COR-L47 (cell line): ENCODE measurements at places on chromosomes 7 and 10.

DNA sequence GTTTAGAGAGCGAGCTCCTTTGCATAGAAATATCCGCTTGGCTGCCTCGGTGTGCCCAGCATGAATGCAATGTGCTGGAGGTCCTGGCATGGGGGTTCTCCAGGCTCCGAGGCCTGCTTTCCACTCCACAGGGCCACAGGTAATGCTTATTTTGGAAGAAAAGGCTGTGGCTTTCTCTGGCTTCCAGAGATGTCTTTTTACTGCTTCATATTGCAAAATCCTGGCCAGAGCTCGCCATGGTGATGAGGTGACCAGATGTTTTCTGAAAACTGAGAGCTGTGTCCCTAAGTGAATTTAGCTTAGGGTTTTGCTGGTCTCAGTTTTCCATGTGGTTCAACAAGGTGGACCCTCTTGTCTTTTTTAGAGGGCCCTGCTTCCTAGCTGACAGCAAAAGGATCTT is 65.2 kb downstream of the BMPER start:
- DNase-seq: no peak

DNA sequence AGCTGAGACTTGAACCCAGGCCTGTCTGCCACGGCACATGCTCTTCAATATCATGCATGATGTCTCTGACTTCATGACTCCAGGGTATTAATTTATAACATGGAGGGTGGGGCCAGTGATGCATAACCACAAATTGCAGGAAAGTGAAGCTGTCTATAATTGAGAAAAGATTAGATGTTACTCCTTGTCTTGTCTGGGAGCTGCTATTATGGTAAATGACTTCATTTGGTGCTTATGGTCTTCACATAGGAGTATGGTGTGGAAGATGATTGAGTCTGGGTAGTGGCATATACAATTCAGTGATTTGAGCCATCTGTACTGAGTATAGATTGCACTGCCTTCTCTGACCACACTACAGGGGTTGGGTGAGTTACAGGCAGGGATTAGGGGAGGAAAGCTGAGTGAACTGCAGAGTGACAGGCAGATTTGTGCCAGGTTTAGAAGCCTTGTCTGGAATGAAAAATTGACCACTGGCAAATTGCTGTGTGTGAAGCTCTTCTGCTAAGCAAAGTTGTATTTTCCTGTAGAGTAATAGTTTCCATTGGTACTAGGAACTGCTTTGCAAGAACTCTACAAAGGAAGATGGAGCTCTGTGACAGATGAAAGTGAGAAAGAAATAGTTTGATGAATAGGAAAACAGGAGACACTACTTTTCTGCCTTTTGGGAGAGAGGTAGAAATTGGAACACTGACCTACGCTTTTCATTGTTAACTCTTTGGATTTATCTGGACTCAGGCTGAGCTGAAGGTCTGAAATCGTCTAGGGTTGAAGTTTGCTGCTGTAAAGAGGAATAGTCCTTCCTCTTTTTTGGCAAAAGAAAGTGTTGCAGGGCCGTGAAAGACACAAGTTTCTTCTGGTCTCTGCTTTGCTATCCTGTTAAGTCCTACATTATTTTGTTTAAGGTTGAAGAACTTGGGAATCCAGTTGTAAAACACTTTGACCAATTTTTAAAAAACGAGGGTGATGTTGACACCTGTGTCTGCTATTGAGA is 2.7 kb downstream of the SND1 start:
- DNase-seq: no peak

DNA sequence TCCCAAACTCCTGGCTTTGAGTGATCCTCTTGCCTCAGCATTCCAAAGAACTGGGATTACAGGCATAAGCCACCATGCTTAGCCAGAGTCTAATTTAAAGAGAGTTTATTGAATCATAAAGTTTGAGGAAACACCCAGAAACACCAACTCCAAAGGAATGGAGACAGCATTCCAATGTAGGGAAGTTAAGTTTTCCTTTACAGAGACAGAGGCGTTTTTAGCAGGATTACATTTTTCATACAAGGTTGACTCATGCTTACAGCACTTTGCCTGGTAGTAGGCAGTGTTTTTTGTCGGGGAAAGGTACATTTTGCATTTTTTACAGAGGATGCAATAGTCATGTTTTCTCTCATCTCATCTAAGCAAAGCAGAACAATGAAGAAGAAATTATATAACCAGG is 18.9 kb upstream of the OPN4 start:
- DNase-seq: no peak

GRCh38 chr7:76386691-76387260 is 22.7 kb downstream of the SSC4D start:
- DNase-seq: no peak

DNA sequence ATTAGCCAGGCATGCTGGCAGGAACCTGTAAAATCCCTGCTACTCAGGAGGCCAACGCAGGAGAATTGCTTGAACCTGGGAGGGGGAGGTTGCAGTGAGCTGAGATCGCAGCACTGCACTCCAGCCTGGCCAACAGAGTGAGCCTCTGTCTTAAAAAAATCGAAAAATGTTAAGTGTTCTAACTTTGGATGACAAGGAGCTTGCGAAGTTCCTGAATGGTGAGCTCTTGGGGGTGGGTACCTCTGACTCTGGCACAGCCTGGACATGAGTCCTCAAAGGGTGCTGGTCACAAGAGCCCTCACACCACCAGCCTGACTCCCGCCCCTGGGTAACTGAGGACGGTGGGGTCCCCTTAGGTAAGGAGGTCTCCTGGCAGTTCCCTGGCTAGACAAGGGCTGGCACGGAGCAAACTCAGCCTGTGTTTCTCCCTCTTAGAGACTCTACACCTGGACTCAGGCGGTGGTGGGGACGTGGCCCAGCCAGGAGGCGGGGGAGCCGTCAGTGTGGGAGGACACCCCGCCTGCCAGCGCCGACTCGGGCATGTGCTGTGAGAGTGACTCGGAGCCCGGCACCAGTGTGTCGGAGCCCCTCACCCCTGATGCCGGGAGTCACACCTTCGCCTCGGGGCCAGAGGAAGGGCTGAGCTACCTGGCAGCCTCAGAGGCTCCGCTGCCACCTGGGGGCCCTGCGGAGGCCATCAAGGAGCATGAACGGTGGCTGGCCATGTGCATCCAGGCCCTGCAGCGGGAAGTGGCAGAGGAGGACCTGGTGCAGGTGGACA is 24.1 kb downstream of the AMZ1 start:
- DNase-seq: no peak

- no peak for DNase-seq
Observed at GRCh38 chr7:150732786-150733481, 4.3 kb upstream of the GIMAP5 start.

DNA sequence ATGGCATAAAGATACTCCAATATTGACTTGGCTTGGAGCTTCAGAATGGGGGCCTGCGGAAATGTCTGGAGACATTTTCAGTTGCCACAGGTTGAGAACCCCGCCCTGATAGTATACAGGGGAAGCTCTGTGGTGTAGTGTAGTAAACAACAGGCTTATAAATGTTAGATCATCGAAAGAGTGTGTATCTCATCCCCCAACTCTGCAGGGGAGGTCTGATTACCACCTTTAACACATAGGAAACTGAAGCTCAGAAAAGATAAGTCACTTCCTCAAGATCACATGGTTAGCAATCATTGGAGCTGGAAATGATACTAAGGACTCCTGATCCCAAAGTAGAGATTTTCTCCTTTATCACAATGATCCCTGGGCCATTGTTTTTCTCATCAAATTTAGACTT is 144.5 kb upstream of the BMPER start:
- DNase-seq: no peak

DNA sequence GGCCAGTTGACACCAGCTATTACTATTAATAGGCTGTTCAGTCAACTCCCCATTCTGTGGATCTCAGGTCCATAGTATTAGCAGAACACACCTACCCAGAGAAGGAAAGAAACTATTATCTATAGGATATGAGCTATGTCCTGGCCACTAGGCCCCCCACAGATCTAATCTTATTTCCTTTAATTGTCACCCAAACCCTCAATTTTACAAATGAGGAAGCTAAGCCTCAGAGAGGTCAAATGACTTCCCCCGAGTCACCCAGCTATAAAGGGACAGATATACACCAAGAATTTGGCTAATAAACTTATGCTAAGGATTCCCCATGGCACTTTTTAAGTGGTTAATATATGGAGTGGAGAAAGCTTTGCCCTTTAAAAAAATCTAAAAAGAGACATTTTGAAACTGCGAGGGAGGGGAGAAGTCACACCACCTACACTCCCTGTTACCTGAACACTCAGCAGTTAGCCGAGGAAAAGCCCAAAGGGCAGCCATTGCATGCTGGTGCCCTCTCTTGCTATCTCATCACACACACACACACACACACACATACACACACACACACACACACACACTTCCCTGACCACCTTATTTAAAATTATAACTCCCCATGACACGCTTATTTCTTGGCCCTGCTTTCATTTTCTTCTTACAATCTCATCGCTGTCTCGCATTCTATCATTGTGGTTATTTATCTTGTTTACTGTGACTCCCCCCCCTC is 157.0 kb upstream of the ADO start:
- DNase-seq: no peak

- no peak for DNase-seq
Observed at GRCh38 chr7:87538052-87538451, 62.6 kb upstream of the ABCB4 start.

GRCh38 chr7:148982654-148983199 is 45.6 kb downstream of the PDIA4 start:
- DNase-seq: no peak

DNA sequence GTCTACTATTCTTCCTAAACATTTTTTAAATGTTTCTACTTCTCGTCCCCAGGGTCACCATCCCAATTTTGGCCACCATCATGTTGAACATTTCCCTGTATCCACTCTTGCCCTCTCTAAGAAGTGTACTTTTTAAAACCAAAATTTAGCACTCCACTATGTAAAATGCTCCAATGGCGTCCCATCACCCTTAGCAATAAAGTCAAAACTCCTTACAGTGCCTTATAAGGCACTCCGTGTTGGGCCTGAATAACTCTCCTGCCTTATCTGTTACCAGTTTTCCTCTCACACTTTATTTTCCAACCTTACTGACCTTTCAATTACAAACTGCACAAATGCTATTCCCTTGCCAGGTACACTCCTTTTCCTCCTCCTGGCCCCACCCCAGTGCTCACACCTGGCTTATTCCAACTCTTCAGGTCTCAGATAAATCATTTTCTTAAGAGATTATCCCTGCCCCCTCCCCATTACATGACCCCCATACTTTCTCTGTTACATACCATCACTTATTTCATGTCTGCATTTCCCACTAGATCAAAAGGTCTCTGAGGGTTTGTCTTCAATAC is 1.3 kb downstream of the TMEM168 start:
- DNase-seq: no peak

DNA sequence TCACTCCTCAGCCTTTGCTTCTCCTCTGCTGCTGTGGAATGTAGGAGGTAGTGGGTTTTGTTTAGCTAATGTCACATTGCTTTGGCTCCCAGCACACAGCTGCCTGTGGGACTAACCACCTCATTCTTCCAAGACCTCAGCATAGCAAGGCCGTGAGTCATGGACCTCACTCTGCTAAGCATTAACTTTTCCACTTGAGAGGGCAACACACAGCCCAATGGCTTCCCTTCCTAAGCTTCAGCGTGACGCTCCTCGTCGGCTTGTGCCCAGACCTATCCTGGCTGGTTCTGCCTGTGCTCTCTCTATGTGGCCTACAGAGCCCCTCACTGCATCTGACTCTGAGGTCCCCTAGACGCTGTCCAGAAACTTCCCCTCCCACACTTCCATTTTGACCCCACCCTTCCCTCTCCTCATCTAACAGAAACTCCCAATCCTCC is 23.3 kb downstream of the MYOF start:
- DNase-seq: no peak

DNA sequence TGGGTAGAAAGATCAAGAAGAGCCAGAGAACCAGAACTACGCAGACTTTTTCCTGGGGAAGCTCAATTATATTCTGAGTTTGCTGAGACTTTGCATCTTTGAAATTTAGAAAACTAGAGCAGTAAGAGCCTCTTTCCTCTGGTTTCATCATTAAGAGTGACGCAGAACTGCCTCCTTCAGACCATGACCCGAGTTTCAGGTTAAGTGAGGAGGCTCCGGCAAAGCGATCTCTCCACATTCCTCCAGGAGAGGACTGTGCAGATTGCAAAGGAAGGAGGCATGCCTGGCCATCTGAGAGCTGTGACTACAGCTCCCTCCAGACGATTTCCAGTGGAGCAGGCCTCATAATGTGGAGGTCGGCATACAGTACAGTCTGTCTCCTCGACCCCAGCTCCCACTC is 115.8 kb upstream of the LANCL2 start:
- no peak for DNase-seq

- no peak for DNase-seq
Observed at GRCh38 chr10:5965266-5965665, 12.1 kb downstream of the IL15RA start.

GRCh38 chr10:12068449-12069269 is at the start of gene DHTKD1:
Gene DHTKD1 (plus strand): TSS chr10:12068954. CDS start chr10:12069034, 80 bp downstream.
- DNase-seq: peak; percentile 90

GRCh38 chr7:71270558-71270957 is 138.6 kb downstream of the GALNT17 start:
- no peak for DNase-seq

DNA sequence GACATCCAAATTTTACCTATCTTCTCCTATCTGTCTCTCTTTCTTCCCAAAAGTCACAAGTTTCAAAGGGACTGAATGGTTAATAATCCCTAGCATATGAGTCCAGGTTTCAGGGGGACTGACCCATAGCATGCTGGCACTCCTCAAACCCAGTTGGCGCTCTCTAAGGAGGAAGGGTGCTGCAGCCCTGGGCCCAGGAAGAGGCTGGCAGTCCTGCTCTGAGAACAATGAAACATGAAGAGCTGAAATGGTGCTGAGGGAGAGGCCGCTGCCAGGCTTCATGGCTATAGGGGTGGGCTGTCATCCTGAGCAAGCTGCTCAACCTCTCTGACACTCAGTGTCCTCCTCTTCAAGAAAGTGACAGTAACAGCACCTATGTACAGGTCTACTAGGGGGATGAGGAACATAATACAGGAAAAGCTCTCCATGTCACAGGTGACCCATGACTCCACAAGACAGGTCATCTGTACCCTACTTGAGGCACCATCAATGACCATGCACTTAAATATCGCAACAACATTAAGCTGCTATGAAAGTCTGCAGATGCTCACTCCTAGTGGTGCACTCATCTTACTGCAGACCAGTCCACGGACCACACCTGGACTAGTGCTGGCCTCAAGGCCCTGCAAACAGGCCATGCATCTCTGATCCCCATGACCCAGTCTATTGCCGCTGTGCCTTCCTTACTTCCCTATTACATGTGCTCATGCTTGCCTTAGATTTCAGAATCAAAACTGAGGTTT is 17.0 kb downstream of the COBL start:
- DNase-seq: no peak

- peak; percentile 48 for DNase-seq
Observed at GRCh38 chr10:67520924-67521520, 175.0 kb downstream of the CTNNA3 start.

DNA sequence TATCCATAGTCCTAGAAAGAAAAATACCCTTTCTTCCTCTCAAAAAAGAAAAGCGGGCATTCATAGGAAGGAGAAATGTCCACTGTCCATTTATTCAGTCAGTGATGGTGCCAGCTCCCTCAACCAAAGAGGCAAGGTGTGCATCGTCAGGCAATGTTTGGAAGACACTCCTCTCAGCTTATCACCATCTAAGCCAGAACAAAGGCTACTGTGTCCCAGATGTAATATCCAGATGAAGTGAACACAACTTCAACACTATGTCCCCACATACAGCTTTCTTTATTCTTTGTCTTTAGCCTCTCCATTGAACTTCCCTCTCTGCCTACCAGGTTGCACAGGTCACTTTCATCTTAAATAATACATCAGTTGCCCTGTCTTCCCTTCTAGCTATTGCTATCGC is 131.4 kb upstream of the RNF32 start:
- DNase-seq: no peak

GRCh38 chr7:17242504-17242903 is 55.9 kb upstream of the AHR start:
- DNase-seq: no peak
